ENCODE measurements at places on chromosomes 5 and 9.
A peak's percentile ranks its signal among the peaks of the same experiment; 100 is the strongest.

GRCh38 chr5:78905084-78905938 is 79.8 kb downstream of the ARSB start:
- DNase-seq: no peak

DNA sequence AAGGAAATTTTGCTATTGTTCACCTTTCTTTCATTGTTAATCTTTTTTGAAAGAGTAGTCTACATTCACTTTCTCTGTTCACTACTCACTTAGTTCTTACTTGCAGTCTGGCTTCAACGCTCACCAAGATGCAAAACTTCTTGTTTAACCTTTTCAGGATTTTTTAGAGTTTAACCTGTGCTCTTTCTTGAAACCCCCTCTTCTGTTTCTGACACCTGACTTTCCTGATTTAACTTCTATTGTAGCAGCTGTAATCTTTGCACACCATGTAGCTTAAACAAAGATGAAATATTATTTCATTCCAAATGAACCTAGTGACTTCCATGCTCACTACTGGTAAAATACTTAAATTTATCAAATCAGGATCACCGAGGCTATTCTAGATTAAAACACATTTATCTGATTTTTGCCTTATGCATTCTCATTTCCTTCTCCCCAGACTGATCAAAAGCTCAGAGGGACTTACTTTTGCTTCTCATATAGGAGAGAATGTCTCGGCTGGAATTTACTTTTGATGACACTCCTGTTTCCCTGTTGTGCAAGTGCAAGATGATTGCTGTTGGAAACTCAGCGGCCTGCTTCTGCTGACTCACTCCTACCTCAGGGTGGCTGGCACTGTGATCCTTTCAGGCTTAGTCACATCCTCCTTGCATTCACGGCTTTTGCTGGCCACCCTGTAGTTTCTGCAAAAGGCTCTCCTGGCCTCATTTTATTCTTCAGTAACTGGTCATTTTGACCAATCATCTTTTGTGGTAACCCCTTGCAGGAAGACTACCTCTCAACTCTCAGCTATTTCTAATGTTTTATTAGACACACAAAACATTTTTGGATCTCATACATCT is 109.3 kb upstream of the IFNE start:
- peak; percentile 60 for DNase-seq

DNA sequence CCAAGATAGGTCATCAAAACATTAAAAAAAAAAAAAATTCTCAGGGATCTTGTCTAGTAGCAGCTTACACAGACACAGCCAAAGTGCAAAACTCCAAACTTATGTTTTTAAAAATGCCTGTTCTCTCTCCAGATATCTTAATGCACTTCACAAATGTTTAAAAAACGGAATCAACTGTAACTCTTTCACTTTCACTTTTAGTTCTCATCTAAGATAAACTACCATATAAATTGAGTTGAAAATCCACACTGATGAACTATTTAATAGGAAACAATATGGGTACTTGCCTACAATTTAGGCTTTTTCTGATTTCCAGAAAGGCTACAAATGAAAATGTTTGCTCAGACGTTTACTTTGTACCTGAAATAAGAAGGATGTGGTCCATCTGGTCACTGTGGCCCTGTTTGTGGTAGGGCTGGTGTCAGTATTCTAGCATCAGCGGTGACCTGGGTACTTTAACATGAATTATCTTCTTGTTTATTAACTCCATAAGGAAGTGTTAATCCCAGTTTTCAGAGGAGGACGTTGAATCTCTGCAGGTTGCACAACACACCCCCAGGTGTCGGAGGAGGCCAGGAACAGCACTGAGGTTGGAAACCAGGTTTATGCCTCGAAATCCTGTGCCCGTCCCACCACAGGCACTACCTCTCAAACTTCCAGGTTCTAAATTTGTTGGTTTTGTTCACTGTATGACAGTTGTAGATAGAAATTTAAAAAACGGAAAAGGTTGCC is 13.3 kb upstream of the LPCAT1 start:
- DNase-seq: no peak

- DNase-seq: peak; percentile 31
These were observed 382.6 kb upstream of the DAP start for GRCh38 chr5:11143456-11144267.

DNA sequence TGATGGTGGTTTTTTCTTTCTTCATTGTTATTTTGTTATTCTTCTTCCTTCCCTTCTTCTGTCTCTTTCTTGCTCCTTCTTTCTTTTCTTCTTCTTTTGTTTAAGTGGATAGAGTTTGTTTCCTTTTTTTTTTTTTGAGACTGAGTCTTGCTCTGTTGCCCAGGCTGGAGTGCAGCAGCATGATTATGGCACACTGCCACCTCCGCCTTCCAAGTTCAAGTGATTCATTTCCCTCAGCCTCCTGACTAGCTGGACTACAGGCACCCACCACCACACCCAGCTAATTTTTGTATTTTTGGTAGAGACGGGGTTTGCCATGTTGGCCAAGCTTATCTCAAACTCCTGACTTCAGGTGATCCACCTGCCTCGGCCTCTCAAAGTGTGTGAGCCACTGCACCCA is 40.3 kb downstream of the JAK2 start:
- no peak for DNase-seq

- no peak for DNase-seq
These were observed 183.3 kb upstream of the PUM3 start for GRCh38 chr9:3027210-3027609.

GRCh38 chr5:137933491-137933911 is 44.2 kb downstream of the PKD2L2 start:
- DNase-seq: no peak

DNA sequence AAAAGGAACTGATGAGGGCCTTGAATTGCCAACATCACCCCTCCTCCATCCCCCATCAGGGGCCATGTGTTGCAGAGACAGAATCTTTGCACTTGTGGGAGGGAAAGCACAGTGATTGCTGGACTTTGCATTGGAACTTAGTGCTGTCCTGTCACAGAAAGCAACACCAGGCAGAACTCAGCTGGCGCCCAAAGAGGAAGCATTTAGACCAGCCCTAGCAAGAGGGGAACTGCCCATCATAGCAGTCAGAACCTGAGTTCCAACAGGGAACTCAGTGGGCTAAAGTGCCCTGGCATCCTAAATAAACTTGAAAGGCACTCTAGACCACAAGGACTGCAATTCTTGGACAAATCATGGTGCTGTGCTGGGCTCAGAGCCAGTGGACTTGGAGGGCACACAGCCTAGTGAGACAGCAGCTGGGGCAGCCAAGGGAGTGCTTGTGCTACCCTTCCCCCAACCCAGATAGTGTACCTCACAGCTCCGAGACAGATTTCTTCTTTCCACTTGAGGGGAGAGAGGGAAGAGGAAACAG is 128.1 kb downstream of the ACTL7B start:
- no peak for DNase-seq

GRCh38 chr9:21070171-21070571 is 7.6 kb downstream of the IFNB1 start:
- DNase-seq: no peak

GRCh38 chr5:82594097-82594496 is 315.9 kb upstream of the RPS23 start:
- no peak for DNase-seq
